Glomerular endothelial cell (primary cell): ENCODE measurements at places on chromosomes 3 and 15. TPM values are rescaled to one million over a fixed set of nuclear protein-coding genes. Genes with fewer than 3 reads are reported as not detected.

Gene C3orf80
- not detected in 2 replicates for total RNA-seq

Gene THSD4
- total RNA-seq = 110 and 134 TPM in 2 replicates

Gene CADM2
- not detected in 2 replicates for total RNA-seq

Gene GATM
- total RNA-seq = not detected in 2 replicates

Gene FETUB
- total RNA-seq = not detected in 2 replicates

Gene KIF7
- 5.1 and 10.4 TPM in 2 replicates for total RNA-seq

Gene GOLGA8T
- 0.23 TPM in 1 of 2 replicates, not detected in the other for total RNA-seq

Gene ADCY5
- total RNA-seq = not detected in 2 replicates

Gene ARL6
- 6.1 and 11.1 TPM in 2 replicates for total RNA-seq

Gene SELENOS
- 61.9 and 102 TPM in 2 replicates for total RNA-seq

Gene GAP43
- total RNA-seq = 0.18 TPM in 1 of 2 replicates, not detected in the other

Gene CEMIP
- 0.53 and 2.0 TPM in 2 replicates for total RNA-seq

Gene MUSTN1
- total RNA-seq = 2.7 TPM in 1 of 2 replicates, not detected in the other

Gene FHIT
- total RNA-seq = 0.48 and 8.1 TPM in 2 replicates

Gene ST6GAL1
- 81.4 and 89.0 TPM in 2 replicates for total RNA-seq
